Epithelial cell of esophagus (primary cell): ENCODE measurements at places on chromosomes 5 and 9.

DNA sequence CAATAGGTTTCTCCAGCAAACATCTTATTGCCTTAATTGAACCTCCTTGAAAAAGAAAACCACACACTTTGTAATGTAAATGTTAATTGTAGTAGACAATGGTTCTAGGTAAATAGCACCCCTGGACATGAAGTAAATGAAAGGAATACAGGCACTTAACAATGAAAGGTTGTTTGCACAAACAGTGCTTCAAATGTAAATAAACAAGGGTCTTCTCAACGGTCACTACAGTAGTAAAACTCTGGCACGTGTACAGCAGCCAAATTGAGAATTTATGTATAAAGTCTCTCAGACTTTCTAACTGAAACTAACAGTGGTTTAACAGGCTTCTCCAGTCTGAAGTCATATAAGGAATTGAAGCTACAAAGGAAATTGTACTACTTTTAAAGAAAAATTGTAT is 218.3 kb downstream of the MEF2C start:
- DNase-seq: no peak

- no peak for DNase-seq
Observed at GRCh38 chr5:40572937-40573336, 106.8 kb upstream of the PTGER4 start.

DNA sequence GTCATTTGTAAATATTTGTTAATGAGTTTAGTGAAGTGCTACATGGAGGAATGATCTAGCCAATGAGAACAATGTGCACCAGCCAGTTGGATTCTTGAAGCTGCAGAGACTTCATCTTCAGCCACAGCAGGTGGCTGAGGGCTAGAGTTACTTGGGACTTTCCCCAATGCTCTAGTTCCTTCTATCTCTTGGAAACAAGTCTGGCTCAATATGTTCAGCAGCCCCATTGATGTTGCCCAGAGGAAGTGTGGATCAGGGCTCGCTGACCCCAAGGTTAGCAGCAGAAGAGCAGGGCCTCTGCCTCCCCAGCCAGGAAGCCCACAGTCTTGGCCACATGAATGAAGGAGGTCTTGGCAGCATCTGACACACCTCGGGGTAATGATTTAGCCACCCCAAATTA is 117.5 kb downstream of the SLC1A3 start:
- DNase-seq: no peak

GRCh38 chr9:71742703-71743102 is 25.6 kb downstream of the CEMIP2 start:
- no peak for DNase-seq

- DNase-seq: no peak
Observed at GRCh38 chr5:93891491-93892480, 150.4 kb upstream of the POU5F2 start.

DNA sequence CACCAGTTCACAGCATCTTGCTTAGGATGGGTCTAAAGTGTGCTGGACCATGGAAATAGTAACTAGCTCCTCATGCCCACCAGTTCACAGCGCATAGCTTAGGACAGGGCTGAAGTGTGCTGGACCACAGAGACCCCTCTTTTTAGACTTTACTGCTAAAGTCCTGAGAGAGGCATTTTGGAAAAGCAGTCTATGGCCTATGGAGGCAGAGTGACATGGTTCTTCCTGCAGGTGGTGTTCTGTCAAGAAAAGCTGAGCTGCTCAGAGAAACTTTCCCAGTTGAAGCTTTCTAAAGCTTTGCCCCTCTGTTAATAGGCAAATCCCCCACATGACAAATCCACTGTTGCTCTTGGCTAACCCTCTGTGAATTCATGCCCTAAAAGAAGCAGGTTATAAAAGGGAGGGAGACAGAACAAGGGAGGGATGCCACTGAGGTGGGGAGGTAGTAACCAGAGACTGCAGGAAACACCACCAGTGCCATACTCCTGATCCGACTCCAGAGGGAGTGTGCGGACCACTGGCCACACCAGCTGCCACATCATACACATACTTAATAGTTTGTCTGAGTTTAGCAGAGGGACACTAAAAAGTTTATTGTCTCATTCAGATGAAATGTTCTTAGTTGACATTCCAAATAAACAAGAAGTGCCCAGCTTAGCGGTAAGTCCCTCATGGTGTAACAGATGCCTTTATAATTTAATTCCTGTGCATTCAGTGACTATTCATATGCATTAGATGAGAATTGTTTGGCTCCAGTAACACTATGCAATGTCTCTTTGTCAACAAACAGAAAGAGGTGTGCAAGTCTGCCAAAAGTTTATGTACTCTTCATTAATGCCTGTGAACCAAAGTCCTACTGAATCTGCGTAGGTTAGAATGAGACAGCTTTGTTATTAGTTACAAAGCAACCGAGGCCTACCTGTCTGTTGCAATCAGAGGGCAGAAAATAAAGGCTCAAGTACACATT is 236.2 kb upstream of the NFIL3 start:
- DNase-seq: peak; percentile 50

GRCh38 chr5:173396311-173396993 is 68.2 kb upstream of the STC2 start:
- peak; percentile 6 for DNase-seq

DNA sequence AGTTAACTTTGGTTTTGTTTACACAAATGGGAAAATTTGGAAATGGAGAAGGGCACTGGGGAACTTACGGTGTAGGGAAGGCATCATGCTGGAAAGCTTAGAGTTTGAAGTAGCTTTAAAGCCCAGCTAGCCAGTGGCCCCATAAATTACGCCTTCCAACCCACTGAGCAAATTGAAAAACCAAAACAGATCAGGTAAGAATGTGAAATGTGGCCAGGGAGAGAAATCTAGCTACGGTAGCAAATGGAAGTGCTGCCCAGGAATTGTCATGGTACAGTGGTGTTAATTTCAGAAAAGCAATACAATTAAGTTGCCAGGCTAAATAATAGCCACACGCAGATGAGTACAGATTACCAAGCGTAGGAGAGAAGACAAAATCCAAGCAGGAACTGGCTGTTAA is 654.8 kb downstream of the PRELID2 start:
- no peak for DNase-seq

GRCh38 chr5:5880077-5880763 is 457.7 kb downstream of the ICE1 start:
- DNase-seq: no peak

GRCh38 chr9:72680593-72681282 is 159.3 kb downstream of the TMC1 start:
- DNase-seq: no peak

GRCh38 chr5:152086668-152087067 is 162.0 kb upstream of the GLRA1 start:
- DNase-seq: no peak

DNA sequence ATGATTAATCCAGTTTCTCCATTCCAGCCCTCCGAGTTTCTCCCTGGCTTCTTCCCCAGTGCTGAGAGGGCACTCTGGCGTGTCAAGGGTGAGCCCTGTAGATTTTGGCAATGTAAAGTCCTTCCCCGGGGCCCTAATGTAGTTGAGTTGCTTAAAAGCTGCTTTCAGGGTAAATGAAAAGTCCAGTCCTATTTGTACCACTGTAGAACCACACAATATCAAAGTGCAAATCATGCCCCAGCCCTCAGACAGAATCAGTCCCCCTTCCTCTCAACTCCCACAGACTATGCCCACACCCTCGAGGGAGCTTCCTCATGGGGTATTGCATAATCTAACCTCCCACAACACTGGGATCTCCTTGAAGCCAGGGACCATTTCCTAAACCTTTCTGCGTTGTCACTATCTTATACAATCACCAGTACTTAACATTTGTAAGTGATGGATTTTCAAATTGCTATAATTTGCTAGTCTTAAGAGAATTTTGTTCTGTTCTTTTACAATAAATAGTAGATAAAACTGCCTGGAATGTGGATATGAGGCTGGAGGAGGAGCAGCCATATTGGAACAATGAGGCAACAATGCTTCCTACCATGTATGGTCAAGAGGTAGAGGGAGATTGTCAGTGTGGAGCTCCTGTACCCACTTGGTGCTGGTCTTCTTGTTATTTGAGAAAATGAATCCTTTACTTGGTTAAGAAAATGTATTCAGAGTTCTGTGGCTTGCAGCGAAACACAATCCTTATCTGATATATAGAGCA is 34.4 kb downstream of the ZNF366 start:
- no peak for DNase-seq

DNA sequence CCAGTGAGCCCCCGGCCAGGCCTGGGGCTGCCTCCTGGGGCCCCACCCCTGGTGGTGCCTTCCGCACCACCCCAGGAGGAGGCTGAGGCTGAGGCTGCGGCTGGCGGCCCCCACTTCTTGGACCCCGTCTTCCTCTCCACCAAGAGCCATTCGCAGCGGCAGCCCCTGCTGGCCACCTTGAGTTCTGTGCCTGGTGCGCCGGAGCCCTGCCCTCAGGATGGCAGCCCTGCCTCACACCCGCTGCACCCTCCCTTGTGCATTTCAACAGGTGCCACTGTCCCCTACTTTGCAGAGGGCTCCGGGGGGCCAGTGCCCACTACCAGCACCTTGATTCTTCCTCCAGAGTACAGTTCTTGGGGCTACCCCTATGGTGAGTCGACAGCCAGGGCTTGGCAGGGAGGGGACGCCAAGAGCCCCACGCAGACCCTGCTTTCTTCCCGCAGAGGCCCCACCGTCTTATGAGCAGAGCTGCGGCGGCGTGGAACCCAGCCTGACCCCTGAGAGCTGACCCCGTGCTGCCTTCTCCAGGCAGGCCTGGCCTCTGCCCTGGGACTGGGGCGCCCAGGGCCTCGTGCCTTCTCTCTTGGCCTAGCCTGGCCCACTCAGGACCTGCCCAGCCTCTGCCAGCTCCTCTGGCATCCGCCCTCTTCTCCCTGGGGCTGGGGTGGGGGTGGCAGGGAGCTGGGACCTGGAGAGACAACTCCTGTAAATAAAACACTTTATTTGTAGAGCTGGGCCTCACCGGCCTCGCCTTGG is 4.0 kb upstream of the EHMT1 start:
- no peak for DNase-seq
